ENCODE measurements at places on chromosomes 16 and 17.

GRCh38 chr17:27895940-27896535 is 2.9 kb upstream of the LYRM9 start:
- no peak for DNase-seq

- no peak for DNase-seq
Observed at GRCh38 chr17:62986549-62986948, 20.5 kb downstream of the TANC2 start.

- DNase-seq, result no peak
Observed at GRCh38 chr17:68324114-68324513, 32.8 kb downstream of the ARSG start.

DNA sequence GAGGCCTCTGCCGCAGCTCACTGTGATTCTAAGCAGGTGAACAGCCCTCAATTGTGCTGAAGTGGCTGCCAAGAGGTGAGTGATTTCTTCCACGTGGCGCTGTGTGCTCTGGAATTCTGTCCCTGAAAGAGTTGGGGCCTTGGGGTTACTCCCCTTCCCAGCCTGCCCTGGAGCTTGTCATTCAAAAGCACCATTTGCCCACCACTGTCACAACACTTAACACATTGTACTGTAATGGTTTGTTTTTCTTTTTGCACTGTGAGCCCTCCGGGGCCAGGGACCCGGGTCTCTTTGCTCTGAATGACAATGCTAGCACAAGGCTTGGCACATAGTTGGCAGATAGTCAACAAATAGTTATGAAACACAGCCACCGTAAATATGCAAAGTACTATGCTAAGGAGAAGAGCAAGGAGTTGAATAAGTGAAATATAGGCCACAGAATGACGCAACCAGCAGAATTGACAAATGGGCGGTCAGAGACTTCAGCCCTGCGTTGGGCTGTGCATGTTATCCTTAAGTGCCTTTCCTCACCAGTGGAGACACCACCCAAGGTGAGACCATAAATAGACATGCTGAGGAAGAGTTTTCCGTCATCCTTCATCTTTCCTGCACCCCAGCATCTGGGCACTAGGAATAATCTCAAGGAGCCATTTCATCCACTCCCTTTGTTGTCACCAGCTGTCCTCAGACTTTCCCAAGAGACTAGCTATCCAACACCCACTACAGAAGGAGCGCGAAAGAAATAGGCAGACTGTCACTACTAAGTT is 112.0 kb upstream of the DNAH9 start:
- no peak for DNase-seq

GRCh38 chr17:19718041-19718612 is 1.7 kb upstream of the SLC47A2 start:
- DNase-seq, result no peak

- DNase-seq, result no peak
Observed at GRCh38 chr16:1184156-1184868, 31.4 kb downstream of the CACNA1H start.
